Cardiac atrium fibroblast (primary cell): ENCODE measurements at places on chromosomes 7 and 10. TPM values are rescaled to one million over a fixed set of nuclear protein-coding genes. Genes with fewer than 3 reads are reported as not detected.

TEX36 gene
- total RNA-seq, result not detected in 2 replicates

SPDYE6 gene
- not detected in 2 replicates for total RNA-seq

HMX2 gene
- not detected in 2 replicates for total RNA-seq

XRCC2 gene
- total RNA-seq, result 0.81 and 1.3 TPM in 2 replicates

MMRN2 gene
- total RNA-seq, result 6.1 and 6.8 TPM in 2 replicates

BICC1 gene
- 81.6 and 121 TPM in 2 replicates for total RNA-seq

HMX3 gene
- not detected in 2 replicates for total RNA-seq

NUPR2 gene
- not detected in 2 replicates for total RNA-seq
